Renal cortical epithelial cell (primary cell): ENCODE measurements at places on chromosomes 6 and 20.

- DNase-seq: peak; percentile 99
Measured at GRCh38 chr6:166556863-166557322, 29.6 kb downstream of the RAMACL start.

GRCh38 chr6:134640229-134640628 lies 309.7 kb downstream of the ALDH8A1 start:
- DNase-seq: no peak

DNA sequence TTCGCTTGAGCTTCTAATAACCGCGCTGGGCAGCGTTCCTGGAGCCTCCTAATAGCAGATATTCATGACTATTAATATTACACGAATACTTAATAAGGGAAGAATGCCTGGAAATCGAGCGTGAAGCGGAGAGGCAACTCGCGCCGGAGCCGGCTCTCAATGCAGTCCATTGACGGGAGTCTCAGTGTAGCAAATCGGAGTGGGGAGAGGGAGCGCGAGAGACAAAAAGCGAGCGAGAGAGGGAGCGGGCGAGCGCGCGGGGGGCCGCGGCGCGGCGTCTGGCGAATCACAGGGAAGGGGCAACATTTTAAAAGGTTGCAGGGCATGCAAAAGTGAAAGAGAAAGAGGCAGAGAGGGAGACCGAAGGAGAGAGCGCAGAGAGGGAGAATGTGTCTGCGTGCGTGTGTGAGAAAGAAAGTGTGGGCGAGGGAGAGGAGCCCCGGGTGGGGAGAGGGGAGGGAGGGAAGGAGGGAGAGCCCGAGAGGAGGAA lies 2.9 kb downstream of the TFAP2A start:
- peak; percentile 59 for DNase-seq

- DNase-seq: no peak
Measured at GRCh38 chr20:57667924-57668782, 41.7 kb downstream of the PMEPA1 start.

DNA sequence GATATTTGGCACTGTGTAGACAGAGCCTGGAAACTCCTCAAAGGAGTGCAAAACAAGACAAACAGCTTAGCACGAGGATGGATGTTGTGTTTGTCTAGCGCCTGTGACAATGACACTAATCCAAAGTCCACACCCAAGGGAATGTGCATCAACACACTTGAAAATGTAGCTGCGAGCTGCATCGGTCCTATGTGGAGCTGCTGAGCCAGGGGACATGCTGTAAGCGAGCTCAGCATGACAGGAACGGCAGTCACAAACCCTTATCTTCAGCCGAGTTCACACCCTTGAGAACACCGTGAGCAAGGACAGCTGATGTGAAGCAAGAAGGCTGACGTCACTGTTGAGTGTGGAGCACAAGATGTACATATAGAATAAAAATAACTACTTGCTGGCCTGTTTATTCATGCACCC lies 684.3 kb downstream of the QKI start:
- DNase-seq: no peak

DNA sequence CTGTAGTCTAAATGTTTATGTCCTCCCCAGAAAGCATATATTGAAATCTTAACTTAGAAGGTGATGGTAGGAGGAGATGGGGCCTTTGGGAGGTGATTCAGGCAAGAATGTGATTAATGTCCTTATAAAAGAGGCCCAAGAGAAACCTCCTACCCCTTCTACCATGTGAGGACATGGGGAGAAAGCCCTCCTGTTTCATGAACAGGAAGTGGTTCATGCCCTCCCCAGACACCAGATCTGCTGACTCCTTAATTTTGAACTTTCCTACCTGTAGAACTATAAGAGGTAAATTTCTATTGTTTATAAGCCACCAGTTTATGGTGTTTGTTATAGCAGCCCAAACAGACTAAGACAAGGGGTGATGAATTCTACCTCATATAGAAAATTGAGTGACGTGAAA lies 8.7 kb upstream of the ECT2L start:
- no peak for DNase-seq

DNA sequence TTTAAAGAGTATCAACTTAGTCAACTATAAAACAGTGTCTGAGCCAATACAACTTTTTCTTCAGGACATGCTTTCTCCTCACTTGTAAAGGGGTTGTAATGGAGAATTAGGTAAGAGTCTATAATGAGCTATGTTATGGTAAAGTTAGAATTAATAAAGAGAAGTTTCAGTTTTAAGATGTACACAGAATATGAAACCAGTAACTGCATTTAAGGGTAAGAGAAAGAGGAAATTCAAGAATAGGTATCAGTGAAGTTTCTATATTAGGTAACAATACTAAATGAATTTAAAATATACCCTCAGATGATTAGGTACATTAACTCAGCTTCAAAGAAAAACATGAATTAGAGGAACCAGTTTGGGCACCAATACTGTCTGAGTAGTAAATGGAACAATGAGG lies 1444.3 kb upstream of the ADGRB3 start:
- no peak for DNase-seq

- no peak for DNase-seq
Measured at GRCh38 chr6:155264693-155265320, 994 bp downstream of the CLDN20 start.

- no peak for DNase-seq
Measured at GRCh38 chr6:96853083-96853482, 15.8 kb upstream of the GPR63 start.

- peak; percentile 83 for DNase-seq
Measured at GRCh38 chr6:31087494-31088089, 24.8 kb downstream of the C6orf15 start.

DNA sequence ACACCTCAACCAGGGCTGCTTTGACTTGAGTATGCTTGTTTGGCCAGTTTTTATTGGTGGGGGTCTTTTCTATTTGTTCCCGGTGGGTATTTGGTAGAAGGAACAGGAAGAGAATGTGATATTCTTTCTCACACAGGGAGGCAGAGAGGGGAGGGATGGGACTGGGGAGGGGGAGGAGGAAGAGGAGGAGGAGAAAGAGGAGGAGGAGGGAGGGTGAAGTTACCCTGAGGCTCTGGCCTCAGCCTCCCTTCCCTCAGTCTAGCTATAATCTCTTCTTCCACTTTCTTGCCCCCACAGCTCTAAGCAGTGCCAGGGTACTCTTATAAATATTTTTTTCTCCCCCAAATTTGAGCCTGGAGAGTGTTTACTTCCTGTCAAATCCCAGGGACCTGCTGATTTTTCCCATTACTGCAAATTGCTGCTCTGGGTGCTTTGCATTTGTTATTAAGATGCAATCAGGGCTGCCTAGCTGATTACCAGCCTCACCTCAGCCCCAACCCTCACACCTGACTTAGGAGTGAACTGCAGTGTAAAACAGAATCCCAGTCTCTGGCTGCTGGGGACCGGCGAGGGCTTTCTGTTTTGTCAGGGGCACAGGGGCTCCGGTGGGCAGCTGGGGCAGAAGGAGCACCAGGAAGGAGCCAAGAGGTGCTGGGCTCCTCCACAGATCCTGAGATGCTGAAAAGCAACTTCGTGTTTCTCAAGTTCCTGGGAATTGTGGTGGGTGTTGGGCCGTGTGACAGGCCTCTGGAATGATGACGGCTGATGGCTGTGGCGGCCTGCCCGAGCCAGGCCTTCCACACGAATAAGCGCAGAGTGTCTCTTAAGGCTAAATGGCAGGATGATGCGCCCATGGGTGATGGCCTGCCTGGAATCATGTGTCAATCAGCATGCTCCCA lies 141.4 kb downstream of the CD83 start:
- no peak for DNase-seq

DNA sequence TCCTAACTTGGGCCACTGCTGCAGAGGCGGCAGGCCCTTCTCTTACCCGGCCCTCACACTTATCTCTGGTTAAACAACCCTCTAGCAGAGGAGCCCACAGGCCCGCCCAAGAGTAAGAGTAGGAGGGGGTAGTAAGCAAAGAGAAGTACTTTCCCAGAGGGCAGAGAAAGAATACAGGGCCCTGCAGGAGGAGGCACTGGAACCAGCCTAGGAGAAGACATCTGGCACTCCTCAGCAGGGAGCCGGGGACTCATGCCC lies 10.1 kb downstream of the MTCH1 start:
- no peak for DNase-seq

DNA sequence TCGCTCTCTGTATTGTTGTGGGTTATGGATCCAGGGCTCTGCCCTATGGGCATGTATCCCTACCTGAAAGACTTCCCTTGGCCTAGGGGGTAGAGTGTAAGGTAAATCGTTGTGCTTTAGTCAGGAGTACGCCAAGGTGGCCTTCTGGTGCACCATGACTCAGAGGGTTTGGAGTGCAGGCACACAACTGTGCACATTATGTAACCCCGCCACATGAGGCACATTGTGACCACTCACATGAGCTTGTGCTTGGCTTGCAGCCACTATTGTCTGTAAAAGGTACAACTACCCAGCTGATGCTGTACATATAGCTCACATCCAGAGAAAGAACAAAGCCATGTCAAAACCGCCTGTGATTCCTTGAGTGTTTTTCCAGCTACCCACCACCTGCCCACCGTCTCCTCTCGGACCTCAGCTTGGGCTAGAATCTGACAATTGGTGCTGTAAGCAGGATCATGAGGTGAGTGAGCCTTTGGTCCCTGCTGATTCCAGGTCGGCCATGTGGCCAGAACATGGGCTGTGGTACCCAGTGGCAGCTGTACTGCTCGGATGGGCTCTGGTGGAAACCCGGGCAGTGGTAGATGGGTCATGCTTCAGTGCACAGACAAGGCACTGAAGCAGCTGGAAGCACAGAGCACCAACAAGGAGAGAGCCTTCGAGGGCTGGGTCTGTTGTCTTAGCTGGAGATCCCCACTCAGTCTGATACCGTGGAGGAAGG lies 33.8 kb downstream of the HDDC2 start:
- DNase-seq: peak; percentile 42

DNA sequence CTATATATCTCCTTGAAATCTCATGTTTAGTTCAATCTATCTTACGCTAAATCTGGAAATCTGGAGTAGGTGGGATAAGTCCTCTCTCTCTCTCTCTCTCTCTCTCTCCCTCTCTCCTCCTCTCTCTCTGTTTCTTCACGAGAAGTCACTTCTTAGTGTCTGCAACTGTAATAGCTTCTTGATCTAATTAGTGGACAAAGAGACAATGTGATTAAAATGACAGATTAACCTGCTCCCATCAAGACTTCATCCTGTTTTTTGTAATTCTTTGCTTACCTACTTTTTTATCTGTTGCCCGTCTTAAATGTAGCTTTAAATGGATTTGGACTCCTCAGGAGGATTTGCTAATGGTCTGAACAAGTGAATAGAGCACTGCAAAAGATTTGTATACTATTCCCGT lies 2.5 kb upstream of the FYN start:
- DNase-seq: no peak

- peak; percentile 89 for DNase-seq
Measured at GRCh38 chr6:28167068-28167467, 25.4 kb downstream of the ZKSCAN8 start.

DNA sequence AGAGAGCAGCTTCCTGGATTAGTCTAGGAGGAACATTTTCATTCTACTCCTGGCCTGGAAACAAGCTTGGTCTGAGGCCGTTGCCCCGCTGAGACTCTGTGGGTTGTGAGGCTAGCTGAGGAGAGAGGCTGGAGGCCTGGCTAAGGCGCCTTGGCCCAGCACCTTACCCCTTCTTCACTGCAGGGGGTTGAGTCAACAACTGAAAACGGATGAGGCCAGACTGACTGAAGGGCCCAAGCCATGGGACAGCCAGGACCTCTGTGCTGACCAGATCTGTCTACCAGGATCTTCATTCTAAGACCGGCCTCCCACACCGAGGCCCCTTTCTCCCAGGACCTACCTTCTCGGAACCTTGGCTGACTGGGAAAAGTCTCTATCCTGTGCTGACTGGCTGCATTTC lies 3.5 kb upstream of the AVP start:
- no peak for DNase-seq

DNA sequence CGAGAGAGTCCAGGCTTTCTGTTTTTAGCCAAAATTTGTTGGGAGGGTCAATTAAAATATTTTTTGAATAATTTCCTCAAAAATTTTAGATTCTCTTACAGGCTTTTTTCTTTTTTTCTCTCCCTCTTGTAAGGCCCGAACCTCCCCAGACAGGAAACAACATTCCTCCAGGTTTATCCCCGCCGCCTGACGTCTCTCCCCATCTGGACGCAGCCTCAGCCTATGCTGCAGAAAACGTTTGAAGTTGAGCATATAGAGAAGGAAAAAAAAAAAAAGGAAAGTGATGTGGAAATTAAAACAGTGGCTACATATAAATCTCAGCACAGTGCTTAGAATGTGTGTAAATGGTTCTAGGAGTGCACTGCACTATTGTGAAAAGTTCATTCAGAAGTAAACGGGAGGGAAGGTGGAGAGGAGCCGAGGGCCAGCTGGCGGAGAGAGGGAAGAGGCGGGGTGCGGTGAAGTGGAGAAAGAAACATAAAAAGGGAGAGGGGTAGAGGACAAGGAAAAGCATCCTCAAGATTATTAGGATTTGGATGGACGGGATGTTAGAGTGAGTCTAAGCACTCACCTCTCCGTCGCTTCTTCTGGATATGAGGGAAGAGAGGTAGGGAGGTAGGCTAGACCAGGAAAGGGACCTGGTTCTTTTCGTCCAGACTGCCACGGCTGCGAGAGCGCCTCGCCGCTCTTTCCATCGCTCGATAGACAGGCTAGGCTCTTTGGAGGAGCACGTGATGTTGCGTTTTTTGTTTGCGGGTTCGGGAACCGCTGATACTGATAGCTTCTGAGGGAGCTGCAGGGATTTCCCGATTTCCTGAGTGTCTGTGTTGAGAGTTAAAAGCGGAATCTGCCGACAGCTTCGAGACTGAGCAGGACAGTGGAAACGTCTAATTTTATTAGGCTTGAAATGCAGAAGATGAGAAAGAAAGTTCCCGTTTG lies 98.7 kb downstream of the TRIM27 start:
- DNase-seq: no peak

DNA sequence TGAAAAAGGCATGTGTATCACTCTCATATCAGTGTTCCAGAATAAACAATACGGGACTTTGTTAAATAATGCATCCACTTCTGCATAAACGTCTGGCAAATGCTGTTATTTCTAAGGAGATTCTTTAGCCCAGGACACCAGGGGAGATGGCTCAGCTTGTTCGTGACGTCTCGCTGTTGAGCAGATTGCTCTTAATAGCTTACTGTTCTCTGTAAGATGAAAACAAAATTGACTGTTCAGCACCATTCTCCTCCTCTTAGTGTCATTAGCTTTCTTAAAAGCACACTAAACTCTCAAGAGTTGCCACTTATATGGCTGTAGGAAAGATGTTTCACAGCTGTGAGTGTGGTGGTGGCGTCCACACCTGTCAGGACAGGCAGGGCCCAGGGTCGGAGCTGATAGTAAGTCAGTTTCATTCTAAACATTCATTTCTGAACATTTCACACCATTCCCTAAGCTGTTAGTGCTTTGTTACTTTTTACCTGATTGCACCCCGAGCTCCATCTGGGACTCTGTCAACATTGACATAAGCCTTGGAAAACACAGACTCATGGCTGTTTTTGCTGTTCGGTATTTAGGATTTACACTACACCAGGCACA lies 132.1 kb downstream of the ZDHHC14 start:
- no peak for DNase-seq

- DNase-seq: no peak
Measured at GRCh38 chr6:45789238-45789637, 226.4 kb downstream of the CLIC5 start.

- no peak for DNase-seq
Measured at GRCh38 chr6:170378502-170378901, 71.9 kb downstream of the FAM120B start.

GRCh38 chr20:32832664-32833063 lies 12.9 kb downstream of the MAPRE1 start:
- DNase-seq: no peak
